ENCODE measurements at places on chromosomes 1 and 21.
A peak's percentile ranks its signal among the peaks of the same experiment; 100 is the strongest.

GRCh38 chr21:20258542-20258941, 739.7 kb upstream of the NCAM2 start:
- DNase-seq, result no peak

DNA sequence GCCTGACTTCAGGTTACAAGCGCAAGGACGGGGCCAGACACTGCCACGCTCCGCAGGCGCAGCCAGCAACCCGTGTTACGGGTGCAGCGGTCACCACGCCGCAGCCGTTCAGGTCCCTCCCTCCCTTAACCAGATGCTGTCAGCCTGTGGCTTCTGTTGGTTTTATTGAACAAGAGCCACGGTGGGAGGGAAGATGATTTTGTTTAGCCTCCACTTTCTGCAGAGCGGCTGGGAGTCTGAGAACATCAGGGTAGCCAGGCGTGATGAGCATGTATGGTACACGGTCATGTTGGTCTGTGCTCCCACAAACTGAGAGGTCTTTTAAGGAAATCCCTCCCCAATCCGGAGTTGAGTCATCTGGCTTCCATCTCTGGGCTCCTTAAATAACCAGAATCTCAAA, 18.5 kb upstream of the ADARB1 start:
- no peak for DNase-seq

DNA sequence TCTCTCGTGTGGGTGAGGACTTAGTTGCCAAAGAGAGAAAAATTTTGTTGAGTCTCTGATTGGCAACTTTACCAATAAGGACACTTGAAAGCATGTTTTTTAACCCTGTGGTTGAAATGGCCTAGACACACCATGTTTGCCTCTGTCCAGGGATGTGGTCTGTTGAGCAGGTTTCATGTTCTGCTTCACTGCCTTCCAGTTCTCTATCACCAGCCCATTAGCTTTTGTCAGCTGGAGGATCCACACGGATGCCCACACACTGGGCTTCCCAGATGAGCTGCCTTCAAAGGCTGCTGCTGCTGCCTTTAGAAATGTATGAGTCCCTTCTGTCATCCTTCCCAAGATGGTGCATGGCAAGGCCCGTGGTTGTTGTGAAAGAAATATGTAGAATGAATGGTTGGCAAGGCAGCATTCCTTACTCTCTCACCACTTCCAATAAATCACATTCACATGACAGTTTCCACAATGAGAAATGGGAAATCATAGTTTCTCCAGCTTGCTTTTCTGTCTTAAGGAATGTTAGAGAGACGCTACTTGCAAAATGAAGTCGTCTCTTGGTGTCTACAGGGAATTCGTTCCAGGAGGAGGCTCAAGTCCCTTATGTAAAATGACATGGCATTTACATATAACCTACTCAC, 108.2 kb upstream of the SLC35F3 start:
- DNase-seq, result no peak

DNA sequence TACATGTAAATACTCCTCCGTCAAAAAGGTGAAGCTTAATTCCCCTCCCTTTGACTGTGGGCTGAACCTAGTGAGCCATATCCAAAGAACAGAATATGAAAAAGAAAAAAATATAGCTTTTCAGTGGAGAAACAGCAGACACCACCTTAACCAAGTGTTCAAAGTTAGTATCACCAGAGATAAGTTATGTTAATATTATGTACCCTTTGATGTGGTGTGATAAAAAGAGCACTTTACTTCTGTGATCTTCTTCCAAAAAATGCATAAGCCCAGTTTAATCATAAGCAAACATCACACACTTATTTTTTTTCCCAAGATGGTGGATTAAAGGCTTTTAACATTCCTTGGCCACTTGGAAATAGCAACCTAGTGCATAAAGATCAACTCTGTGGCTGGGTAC, 79.4 kb downstream of the SEC16B start:
- no peak for DNase-seq

- DNase-seq, result peak; percentile 33
Measured at GRCh38 chr21:24428591-24429199, 1178.6 kb downstream of the MRPL39 start.
